ENCODE measurements at places on chromosomes 12 and 14. TPM values are rescaled to one million over a fixed set of nuclear protein-coding genes. Genes with fewer than 3 reads are reported as not detected.
A peak's percentile ranks its signal among the peaks of the same experiment; 100 is the strongest.

- H3K4me3 ChIP-seq: no peak overlapping the region
- H3K27me3 ChIP-seq: peaks cover 1% of the 10 kb centered on the region
- H3K36me3 ChIP-seq: no peaks in the 10 kb centered on the region
- H3K4me1 ChIP-seq: no peaks in the 10 kb centered on the region
- no peak overlapping the region for H3K27ac ChIP-seq
- no peak for DNase-seq
Observed at GRCh38 chr12:75419841-75420240, 29.0 kb downstream of the GLIPR1L2 start.

GRCh38 chr12:69388371-69388770, 28.8 kb downstream of the YEATS4 start:
- peaks cover 21% of the 10 kb centered on the region for H3K4me1 ChIP-seq
- peaks cover 36% of the 10 kb centered on the region for H3K36me3 ChIP-seq
- no peak for DNase-seq
- no peak overlapping the region for H3K27ac ChIP-seq
- H3K4me3 ChIP-seq: no peak overlapping the region

DNA sequence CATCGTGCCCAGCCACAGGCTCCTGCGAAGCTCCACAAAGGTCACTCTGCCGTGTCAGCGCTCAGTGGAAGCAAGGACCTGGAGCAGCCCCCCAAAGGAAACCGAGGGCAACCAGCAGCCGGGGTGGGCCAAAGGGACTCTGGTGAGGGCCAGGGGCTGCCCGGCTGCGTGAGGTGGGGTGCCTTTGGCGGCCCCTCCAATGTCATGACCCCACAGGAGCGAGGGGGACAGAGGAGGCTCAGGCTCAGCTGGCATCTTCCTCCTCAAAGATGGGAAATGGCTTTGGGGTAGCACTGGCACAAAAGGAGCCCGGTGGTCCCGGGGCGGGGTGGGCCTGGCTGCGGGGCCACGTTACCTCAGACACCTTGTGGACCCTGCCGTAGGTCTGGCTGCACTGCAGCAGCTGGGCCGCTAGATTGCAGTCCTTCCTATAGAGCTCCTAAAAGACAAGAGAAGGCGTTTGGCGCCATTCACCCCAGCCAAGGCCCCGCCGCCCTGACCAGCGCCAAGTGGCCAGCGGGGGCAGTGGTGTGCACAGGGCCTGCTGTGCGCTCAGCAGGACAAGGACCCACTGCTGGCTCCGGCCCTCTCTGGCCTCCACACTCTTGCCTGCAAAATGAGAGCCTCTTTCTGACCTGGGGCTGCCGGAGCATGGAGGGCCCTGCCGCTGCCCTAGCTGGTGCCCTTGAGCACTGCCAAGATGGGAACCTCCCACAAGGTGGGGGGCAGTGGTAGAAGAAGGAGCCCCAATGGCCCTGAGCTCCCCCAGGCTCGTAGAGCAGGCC, 46.9 kb downstream of the BEGAIN start:
- H3K4me1 ChIP-seq: no peaks in the 10 kb centered on the region
- H3K4me3 ChIP-seq: no peak overlapping the region
- no peak overlapping the region for H3K27ac ChIP-seq
- DNase-seq: no peak

Gene SERPINA5
- not detected for total RNA-seq

GRCh38 chr12:104929977-104930376, 28.1 kb downstream of the SLC41A2 start:
- H3K27me3 ChIP-seq: no peaks in the 10 kb centered on the region
- H3K4me3 ChIP-seq: no peak overlapping the region
- H3K27ac ChIP-seq: peak overlapping the region; percentile 39
- no peak for DNase-seq
- no peaks in the 10 kb centered on the region for H3K36me3 ChIP-seq
- peaks cover 25% of the 10 kb centered on the region for H3K4me1 ChIP-seq

Gene SERPINA10
- total RNA-seq: not detected

GRCh38 chr12:9867531-9867930, 1.6 kb downstream of the CLEC2B start:
- no peak for DNase-seq
- peaks cover 38% of the 10 kb centered on the region for H3K4me1 ChIP-seq
- no peaks in the 10 kb centered on the region for H3K27me3 ChIP-seq

Gene RPGRIP1
- total RNA-seq: 0.07 TPM

DNA sequence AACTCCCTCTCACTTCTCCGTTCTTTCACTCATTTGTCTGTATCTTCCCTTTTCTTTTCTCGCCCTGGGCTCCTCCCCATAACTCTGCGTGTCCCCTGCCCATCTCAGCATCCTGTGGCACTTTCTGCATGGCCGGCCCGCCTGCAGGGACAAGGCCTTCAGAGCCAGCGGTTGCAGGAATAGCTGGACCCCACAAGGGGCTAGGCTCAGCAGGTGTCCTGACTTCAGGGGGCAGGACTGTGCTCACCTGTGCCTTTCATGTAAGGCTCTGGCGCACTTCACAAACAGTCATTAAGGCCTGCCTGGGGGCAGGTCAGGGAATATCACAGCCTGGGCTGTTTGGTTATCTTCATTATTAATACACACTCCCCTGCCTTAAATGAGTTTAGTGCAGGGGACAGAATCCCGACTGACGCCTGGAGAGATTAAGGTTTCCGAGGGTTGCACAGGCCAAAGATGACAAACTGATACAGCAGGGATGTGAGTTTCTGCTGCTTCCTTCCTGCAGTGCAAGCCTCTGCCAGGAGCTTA, 768.8 kb upstream of the TBX3 start:
- DNase-seq: no peak
- H3K4me3 ChIP-seq: no peak overlapping the region
- H3K27ac ChIP-seq: no peak overlapping the region

DNA sequence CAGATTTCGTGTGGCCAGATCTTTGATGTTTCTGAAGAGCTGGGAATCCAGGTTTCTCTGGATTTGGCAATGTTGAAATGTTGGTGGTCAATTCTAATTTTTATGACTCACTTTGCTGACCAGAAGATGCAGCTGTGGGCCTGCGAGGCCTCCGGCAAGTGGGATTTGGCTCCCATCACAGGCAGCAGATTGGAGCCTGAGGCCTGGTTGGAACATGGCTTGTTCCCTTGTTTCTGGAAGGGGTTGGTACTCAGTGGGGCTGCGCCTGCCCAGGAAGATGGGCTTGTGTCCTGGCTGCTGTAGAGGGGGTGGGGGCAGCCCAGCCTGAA, 23.1 kb downstream of the FBRSL1 start:
- no peak overlapping the region for H3K4me3 ChIP-seq
- H3K36me3 ChIP-seq: peaks cover 12% of the 10 kb centered on the region
- peak overlapping the region; percentile 24 for H3K27ac ChIP-seq
- no peaks in the 10 kb centered on the region for H3K4me1 ChIP-seq
- no peak for DNase-seq

- H3K36me3 ChIP-seq: no peaks in the 10 kb centered on the region
- no peaks in the 10 kb centered on the region for H3K4me1 ChIP-seq
- no peak overlapping the region for H3K4me3 ChIP-seq
- no peaks in the 10 kb centered on the region for H3K27me3 ChIP-seq
- no peak for DNase-seq
Observed at GRCh38 chr12:128933039-128933438, 79.8 kb downstream of the GLT1D1 start.

DNA sequence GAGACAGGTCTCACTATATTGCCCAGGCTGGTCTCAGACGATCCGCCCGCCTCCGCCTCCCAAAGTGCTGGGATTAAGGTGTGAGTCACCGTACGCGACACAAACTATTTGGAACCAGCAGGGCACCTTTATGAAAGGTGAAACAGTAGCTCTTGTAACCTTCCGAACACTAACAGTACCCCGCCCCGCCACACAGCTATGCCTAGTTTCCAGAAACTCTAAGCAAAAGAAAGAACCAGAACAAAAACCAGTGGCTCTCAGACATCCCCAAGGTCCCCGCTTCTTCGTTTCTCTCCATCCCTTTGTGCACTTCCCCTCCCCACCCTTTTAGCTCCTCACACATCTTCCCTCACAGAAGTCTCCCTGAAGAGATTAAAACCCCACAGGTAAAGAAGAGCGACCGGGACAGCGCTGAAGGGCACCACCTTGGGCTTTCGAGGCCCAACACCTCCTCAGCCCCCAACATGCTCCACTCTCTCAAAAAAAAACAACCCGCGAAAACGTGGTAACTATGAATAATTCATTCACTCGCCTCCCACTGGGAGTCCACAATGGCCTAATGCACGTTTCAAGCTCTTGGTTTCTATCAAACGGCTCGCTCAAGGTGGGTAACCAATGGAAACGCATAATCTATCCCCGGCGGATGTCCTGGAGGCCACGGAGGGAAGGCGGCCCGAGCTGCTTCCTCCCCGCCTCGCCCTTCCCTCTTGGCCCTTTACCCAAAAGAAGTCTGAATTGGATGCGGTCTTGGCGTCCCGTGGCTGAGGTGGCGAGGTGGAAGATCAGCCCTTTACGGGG, 877 bp downstream of the BAG5 start:
- H3K4me1 ChIP-seq: peaks cover 67% of the 10 kb centered on the region
- H3K4me3 ChIP-seq: peak overlapping the region; percentile 81
- peak overlapping the region; percentile 90 for H3K27ac ChIP-seq
- H3K36me3 ChIP-seq: peaks cover 30% of the 10 kb centered on the region
- no peaks in the 10 kb centered on the region for H3K27me3 ChIP-seq

Gene GUCY2C
- not detected for total RNA-seq

Gene LRRC74A
- total RNA-seq: not detected

GRCh38 chr12:96212456-96213375, 18.5 kb downstream of the ELK3 start:
- H3K27ac ChIP-seq: peak overlapping the region; percentile 93
- H3K4me1 ChIP-seq: peaks cover 75% of the 10 kb centered on the region
- H3K27me3 ChIP-seq: no peaks in the 10 kb centered on the region
- peak overlapping the region; percentile 30 for H3K4me3 ChIP-seq

- peaks cover 42% of the 10 kb centered on the region for H3K27me3 ChIP-seq
- no peak within 1 kb of the TSS for H3K27ac ChIP-seq
- peak within 1 kb of the TSS; percentile 76 for H3K4me3 ChIP-seq
- no peaks in the 10 kb centered on the region for H3K36me3 ChIP-seq
Observed at GRCh38 chr14:33950320-33951182, at the start of gene EGLN3. Gene EGLN3, minus strand, starts transcription at chr14:33951074. Its CDS starts 322 bp downstream, at chr14:33950752.

Gene GLIPR1L1
- total RNA-seq: not detected

- peak overlapping the region; percentile 66 for H3K27ac ChIP-seq
- H3K27me3 ChIP-seq: no peaks in the 10 kb centered on the region
- H3K36me3 ChIP-seq: no peaks in the 10 kb centered on the region
- H3K4me3 ChIP-seq: no peak overlapping the region
Observed at GRCh38 chr12:92987846-92988621, 58.9 kb upstream of the EEA1 start.

- H3K36me3 ChIP-seq: no peaks in the 10 kb centered on the region
- H3K27ac ChIP-seq: no peak overlapping the region
- H3K4me3 ChIP-seq: no peak overlapping the region
- peaks cover 44% of the 10 kb centered on the region for H3K27me3 ChIP-seq
Observed at GRCh38 chr12:102948941-102949352, 8.5 kb upstream of the ASCL1 start.

- H3K4me1 ChIP-seq: no peaks in the 10 kb centered on the region
- H3K27ac ChIP-seq: no peak overlapping the region
- no peak for DNase-seq
- no peaks in the 10 kb centered on the region for H3K36me3 ChIP-seq
- peaks cover 7% of the 10 kb centered on the region for H3K27me3 ChIP-seq
Observed at GRCh38 chr14:34300882-34301734, 160.9 kb downstream of the SPTSSA start.

Gene WNT5B
- total RNA-seq: not detected

GRCh38 chr14:68309616-68310015, 483.3 kb downstream of the ZFP36L1 start:
- peaks cover 32% of the 10 kb centered on the region for H3K4me1 ChIP-seq
- no peak overlapping the region for H3K4me3 ChIP-seq
- no peaks in the 10 kb centered on the region for H3K36me3 ChIP-seq

GRCh38 chr12:117085318-117085947, 13.8 kb downstream of the TESC start:
- H3K4me1 ChIP-seq: no peaks in the 10 kb centered on the region
- H3K27ac ChIP-seq: no peak overlapping the region
- DNase-seq: no peak
- no peak overlapping the region for H3K4me3 ChIP-seq
- peaks cover 2% of the 10 kb centered on the region for H3K36me3 ChIP-seq

DNA sequence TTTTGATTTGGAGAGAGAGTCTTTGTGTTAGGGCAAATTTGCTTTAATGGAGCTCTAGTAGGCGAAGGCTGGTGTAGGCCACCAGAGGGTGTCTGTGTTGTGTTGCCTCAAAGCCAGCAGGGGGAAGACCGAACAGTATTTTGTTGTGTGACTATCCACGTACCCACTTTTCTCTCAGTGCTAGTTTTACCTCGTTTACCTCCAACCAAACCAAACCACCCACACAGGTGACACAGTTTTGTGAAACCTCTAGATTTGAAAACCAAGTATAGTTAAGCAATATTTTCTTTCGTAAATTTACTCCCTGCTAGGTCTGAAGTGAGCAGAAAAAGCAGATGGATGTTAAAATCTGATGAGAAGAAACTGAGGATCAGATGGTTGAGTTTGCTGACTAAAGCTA, 36.3 kb upstream of the NPFF start:
- H3K4me1 ChIP-seq: peaks cover 11% of the 10 kb centered on the region
- H3K27ac ChIP-seq: peak overlapping the region; percentile 66
- H3K4me3 ChIP-seq: no peak overlapping the region
- no peaks in the 10 kb centered on the region for H3K27me3 ChIP-seq
- DNase-seq: peak; percentile 73
- H3K36me3 ChIP-seq: peaks cover 13% of the 10 kb centered on the region

GRCh38 chr12:69822201-69822860, 2.7 kb upstream of the MYRFL start:
- no peak overlapping the region for H3K27ac ChIP-seq
- no peak overlapping the region for H3K4me3 ChIP-seq
- H3K36me3 ChIP-seq: no peaks in the 10 kb centered on the region
- peaks cover 3% of the 10 kb centered on the region for H3K27me3 ChIP-seq
- no peaks in the 10 kb centered on the region for H3K4me1 ChIP-seq
- no peak for DNase-seq

DNA sequence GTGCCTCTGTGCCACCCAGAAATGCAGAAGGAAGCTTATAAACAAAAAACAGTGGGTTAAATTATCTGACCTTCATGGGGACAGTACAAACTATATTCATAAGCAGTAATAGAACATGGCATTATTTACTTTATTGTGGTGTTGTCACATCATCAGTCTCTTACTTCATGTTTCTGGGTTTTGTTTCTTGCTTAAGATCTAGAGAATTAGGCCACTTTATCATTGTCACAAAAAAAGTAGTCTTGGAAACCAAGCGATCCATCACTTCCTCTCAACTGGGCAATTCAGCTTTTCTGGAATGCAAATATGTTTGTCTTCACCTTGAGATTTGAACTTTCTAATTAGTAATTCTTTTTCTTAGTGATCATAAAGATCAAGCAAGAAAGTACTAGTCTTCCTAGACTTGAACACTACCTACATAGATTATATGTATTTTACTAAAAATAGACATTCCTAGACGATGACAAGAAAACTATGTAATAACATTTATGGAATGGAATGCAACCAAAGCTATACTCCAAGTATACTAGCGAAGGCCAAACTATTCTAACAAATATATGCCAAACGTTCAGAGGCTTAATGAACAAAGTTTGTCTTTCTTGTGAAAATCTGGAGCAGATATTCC, 363.4 kb downstream of the DAD1 start:
- H3K36me3 ChIP-seq: no peaks in the 10 kb centered on the region
- H3K4me1 ChIP-seq: peaks cover 7% of the 10 kb centered on the region
- no peak overlapping the region for H3K27ac ChIP-seq

GRCh38 chr12:43761500-43761899, 2.7 kb downstream of the IRAK4 start:
- H3K4me1 ChIP-seq: peaks cover 44% of the 10 kb centered on the region
- H3K27me3 ChIP-seq: no peaks in the 10 kb centered on the region
- H3K27ac ChIP-seq: peak overlapping the region; percentile 25
- peaks cover 6% of the 10 kb centered on the region for H3K36me3 ChIP-seq

Gene LRP6
- total RNA-seq: 2.6 TPM

GRCh38 chr12:89280833-89281538, 71.3 kb downstream of the DUSP6 start:
- no peaks in the 10 kb centered on the region for H3K27me3 ChIP-seq
- H3K4me1 ChIP-seq: peaks cover 23% of the 10 kb centered on the region
- no peak for DNase-seq
- peak overlapping the region; percentile 30 for H3K4me3 ChIP-seq
- H3K27ac ChIP-seq: peak overlapping the region; percentile 75

Data from activated CD4-positive, alpha-beta memory T cell treated with anti-CD3 and anti-CD28 coated beads for 36 hours (primary cell).